ENCODE measurements at places on chromosomes 1 and 21.

GRCh38 chr1:67804710-67805109, 28.6 kb downstream of the GNG12 start:
- no peaks in the 10 kb centered on the region for H3K36me3 ChIP-seq
- H3K27me3 ChIP-seq, result peaks cover 27% of the 10 kb centered on the region
- H3K4me1 ChIP-seq, result no peaks in the 10 kb centered on the region
- no peak for DNase-seq

GRCh38 chr1:55064071-55064581, 24.8 kb downstream of the PCSK9 start:
- H3K27me3 ChIP-seq, result no peaks in the 10 kb centered on the region
- H3K4me3 ChIP-seq, result no peak overlapping the region
- no peak overlapping the region for H3K27ac ChIP-seq
- DNase-seq, result no peak
- H3K36me3 ChIP-seq, result peaks cover 34% of the 10 kb centered on the region
- no peaks in the 10 kb centered on the region for H3K4me1 ChIP-seq

- no peaks in the 10 kb centered on the region for H3K27me3 ChIP-seq
- peaks cover 23% of the 10 kb centered on the region for H3K36me3 ChIP-seq
- DNase-seq, result no peak
- no peak overlapping the region for H3K4me3 ChIP-seq
Observed at GRCh38 chr21:45161038-45161945, 86.9 kb downstream of the ADARB1 start.

DNA sequence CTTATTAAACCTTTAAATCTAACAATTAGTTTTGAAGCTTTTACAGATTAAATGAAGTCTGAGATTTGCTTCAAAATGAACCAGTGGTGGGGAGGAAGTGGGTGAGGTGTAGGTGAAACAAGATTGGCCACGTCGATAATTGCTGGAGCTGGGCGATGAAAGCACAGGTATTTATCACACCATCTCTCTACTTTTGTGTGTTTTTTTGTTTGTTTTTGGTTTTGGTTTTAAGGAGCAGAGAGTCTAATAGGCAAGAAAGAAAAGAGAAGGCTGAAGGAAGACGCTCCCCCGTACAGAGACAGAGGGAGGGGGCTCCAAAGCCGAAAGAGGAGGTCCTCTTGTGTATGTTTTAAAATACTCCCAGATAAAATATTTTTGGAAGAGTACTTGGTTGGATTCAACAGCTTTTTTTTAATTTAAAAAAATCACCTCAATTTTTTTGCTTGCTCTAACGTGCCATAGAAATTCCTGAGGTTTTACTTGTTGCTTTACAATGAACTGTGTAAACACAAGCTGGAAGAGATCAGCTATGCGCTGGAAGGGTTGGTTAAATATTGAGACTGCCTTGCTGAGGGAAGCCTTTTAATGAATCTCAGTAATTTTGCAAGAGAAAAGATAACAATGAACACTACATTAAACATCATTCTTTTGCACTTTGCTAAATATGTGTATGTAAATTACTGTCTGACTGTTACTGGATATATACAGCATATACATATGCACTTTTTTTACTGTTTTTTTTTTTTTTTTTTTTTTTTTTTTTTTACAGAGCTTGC, 6.7 kb upstream of the LGALS8 start:
- no peaks in the 10 kb centered on the region for H3K27me3 ChIP-seq
- H3K36me3 ChIP-seq, result no peaks in the 10 kb centered on the region
- H3K4me3 ChIP-seq, result no peak overlapping the region
- DNase-seq, result no peak
- H3K27ac ChIP-seq, result no peak overlapping the region

DNA sequence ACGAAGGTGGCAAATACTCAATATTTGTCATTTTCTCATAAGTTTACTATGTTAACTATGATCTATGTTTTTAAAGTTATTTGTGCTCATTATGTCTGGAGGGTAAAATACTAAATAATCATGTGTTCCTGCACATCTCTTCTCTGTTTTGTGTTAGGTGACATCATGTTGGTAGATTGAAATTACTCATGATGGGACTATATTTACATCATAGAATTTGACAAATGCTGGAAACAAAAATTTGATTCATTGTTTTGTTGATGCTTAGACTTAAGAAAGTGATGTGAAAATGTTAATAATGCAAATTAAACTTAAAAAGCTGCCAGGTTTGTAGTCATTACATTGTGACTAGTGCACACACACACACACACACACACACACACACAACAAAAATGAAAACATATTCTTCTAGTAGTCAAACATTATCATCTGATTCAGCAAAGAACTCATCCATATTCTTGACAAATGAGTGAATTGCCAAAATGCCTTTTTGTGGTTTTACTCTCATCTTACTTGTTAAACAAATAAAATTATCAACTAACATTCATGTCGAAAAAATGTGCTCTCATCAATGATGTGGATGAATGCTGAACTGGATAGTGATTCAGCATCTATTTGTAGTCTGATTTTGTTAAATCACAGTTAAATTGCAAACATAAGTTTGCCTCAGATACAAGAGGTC, 870.7 kb downstream of the BRINP3 start:
- H3K27me3 ChIP-seq, result no peaks in the 10 kb centered on the region
- no peaks in the 10 kb centered on the region for H3K4me1 ChIP-seq
- no peak for DNase-seq
- no peak overlapping the region for H3K4me3 ChIP-seq
